Activated CD4-positive, alpha-beta T cell treated with anti-CD3 and anti-CD28 coated beads, Interleukin-2, amount 10 ng/mL, durations not matched to agents 7 days and 5 days (primary cell): ENCODE measurements at places on chromosomes 13 and 19. TPM values are rescaled to one million over a fixed set of nuclear protein-coding genes. Genes with fewer than 3 reads are reported as not detected.

The ICAM4 gene
- total RNA-seq, result 1.8 TPM

DNA sequence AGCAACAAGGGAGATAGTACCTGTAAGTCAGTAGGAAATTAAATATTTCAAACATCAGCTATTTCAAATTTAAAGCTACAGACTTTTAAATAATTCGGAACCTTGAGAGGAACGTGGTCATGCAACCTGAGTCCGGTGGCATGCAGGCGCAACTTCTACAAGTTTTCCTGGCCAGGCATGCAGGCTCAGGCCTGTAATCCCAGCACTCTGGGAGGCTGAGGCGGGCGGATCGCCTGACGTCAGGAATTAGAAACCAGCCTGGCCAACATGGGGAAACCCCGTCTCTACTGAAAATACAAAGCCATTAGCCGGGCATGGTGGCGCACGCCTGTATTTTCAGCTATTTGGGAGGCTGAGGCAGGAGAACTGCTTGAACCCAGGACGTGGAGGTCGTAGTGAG is 2.2 kb upstream of the ZNF701 start:
- DNase-seq, result no peak
- H3K4me1 ChIP-seq, result peaks cover 31% of the 10 kb centered on the region
- peaks cover 71% of the 10 kb centered on the region for H3K36me3 ChIP-seq
- no peaks in the 10 kb centered on the region for H3K27me3 ChIP-seq
- no peak overlapping the region for H3K27ac ChIP-seq

The KCTD15 gene
- total RNA-seq, result 2.5 TPM

- H3K36me3 ChIP-seq, result no peaks in the 10 kb centered on the region
- H3K27ac ChIP-seq, result no peak overlapping the region
- H3K27me3 ChIP-seq, result peaks cover 2% of the 10 kb centered on the region
- DNase-seq, result no peak
- H3K4me3 ChIP-seq, result no peak overlapping the region
- H3K4me1 ChIP-seq, result no peaks in the 10 kb centered on the region
These were observed 355.8 kb downstream of the MYO16 start for GRCh38 chr13:108985166-108985565.

- peaks cover 37% of the 10 kb centered on the region for H3K4me1 ChIP-seq
- peaks cover 39% of the 10 kb centered on the region for H3K36me3 ChIP-seq
- no peaks in the 10 kb centered on the region for H3K27me3 ChIP-seq
These were observed 874 bp downstream of the TRIM28 start for GRCh38 chr19:58544591-58545285.

DNA sequence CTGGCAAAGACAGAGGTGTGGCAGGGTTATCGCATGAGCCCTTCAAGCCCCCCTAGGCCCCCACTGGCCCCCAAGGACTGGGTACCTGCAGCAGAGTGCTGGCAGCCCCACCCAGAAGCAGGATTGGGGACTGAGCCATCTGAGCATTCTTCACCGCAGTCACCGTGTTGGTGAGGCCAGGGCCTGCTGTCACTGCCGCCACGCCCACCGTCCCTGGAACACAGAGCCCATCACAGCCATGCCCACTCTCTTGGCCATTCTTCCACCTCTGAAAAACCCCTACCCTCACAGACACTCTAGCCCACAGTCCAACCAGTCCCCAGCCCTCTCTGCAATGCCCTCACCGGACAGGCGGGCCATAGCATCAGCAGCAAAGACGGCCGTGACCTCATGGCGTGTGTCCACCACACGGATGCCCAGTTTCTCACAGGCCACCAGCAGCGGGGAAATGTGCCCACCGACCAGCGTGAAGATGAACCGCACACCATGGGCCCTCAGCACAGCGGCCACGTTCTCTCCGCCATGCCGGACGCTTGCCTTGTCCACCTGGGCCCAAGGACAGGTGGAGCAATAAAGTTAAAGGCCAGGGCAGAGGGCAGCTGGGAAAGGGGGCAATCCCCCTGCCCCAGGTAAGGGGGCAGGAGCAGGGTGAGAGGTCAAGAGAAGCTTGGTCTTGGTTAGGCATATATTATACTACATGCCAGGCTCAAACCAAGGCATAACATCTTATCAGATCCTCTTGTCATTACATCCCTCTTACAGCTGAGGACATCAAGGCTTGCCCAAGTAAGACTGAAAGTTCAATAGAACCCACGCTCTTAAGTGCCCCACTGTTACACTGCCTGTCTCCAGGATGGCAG is 16.1 kb downstream of the SYDE1 start:
- no peak for DNase-seq
- H3K36me3 ChIP-seq, result peaks cover 41% of the 10 kb centered on the region
- H3K4me3 ChIP-seq, result peak overlapping the region; percentile 82
- peak overlapping the region; percentile 25 for H3K27ac ChIP-seq

DNA sequence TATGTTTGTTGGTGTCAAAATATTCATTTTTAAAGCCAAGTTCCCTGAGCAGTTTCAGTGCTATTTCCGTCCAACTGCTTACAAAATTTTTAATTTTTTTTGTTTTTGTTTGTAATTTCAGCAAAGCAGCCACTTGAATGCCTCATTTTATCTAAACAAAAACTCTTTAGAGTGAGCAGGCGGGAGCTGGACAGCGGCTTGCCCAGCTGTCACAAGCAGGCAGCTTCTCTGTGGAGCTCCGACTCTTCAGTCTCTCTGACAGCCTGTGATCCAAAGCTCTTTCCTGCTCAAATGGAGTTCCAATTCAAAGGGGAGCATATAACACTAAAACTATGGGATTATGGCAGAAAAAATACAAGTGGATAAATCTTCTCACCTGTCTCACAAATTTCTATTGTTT is 618.3 kb upstream of the PCDH20 start:
- H3K4me3 ChIP-seq, result no peak overlapping the region
- H3K27ac ChIP-seq, result no peak overlapping the region
- no peaks in the 10 kb centered on the region for H3K4me1 ChIP-seq
- no peak for DNase-seq

The ADAMTSL5 gene
- total RNA-seq, result 4.2 TPM

The CACNG7 gene
- not detected for total RNA-seq

DNA sequence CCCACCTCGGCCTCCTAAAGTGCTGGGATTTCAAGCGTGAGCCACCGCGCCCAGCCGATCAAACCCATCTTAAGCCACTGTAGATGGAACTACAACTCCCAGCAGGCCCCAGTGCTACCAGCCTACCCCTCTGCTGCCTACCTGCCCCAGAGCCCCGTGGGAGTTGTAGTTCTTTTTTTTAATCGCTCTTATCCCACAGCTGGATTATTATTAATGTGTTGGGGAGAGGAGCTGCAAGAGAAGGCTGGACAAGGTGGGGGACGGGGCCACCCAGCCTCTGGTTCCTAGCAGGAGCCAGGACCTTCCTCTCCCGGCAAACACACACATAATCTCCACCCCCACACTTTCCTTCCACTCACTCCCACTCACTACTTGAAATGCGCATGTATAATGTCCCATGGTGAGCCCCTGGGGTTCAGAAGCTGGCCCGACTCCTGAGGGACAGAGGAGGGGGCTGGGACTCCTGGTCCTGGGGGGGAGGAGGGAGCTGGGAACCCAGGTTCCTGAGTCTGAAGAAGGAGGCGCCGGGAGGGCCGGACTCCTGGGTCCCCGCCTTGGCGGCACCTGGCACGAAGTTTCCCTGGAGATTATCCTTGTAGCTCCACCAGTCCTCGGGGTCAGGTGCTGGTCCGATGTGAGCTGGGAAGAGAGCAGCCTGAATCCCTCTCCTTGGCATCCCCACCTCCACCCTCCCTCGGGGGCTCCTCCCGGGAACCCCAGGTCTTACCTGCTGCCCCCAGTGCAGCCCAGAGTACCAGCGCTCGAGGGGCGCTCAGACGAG is 958 bp downstream of the CA11 start:
- H3K27ac ChIP-seq, result peak overlapping the region; percentile 89
- H3K36me3 ChIP-seq, result no peaks in the 10 kb centered on the region

The CEACAM3 gene
- not detected for total RNA-seq

The S1PR5 gene
- not detected for total RNA-seq

- no peak overlapping the region for H3K4me3 ChIP-seq
- no peaks in the 10 kb centered on the region for H3K27me3 ChIP-seq
- DNase-seq, result no peak
- no peaks in the 10 kb centered on the region for H3K4me1 ChIP-seq
These were observed 530.9 kb upstream of the NBEA start for GRCh38 chr13:34411177-34411576.

- peaks cover 22% of the 10 kb centered on the region for H3K27me3 ChIP-seq
- no peak for DNase-seq
- no peak overlapping the region for H3K27ac ChIP-seq
- H3K4me3 ChIP-seq, result no peak overlapping the region
These were observed 18.4 kb upstream of the TMEM255B start for GRCh38 chr13:113740661-113741060.

GRCh38 chr19:7663706-7664105 is 5.1 kb upstream of the RETN start:
- H3K4me1 ChIP-seq, result peaks cover 4% of the 10 kb centered on the region
- no peaks in the 10 kb centered on the region for H3K36me3 ChIP-seq
- H3K27me3 ChIP-seq, result peaks cover 7% of the 10 kb centered on the region
- H3K27ac ChIP-seq, result no peak overlapping the region
- DNase-seq, result no peak
- H3K4me3 ChIP-seq, result no peak overlapping the region

The BRME1 gene
- 6.3 TPM for total RNA-seq

The CCDC97 gene
- 50.4 TPM for total RNA-seq

- H3K36me3 ChIP-seq, result peaks cover 17% of the 10 kb centered on the region
- H3K4me1 ChIP-seq, result peaks cover 10% of the 10 kb centered on the region
- no peak overlapping the region for H3K27ac ChIP-seq
- no peaks in the 10 kb centered on the region for H3K27me3 ChIP-seq
- no peak overlapping the region for H3K4me3 ChIP-seq
These were observed 42.6 kb downstream of the KPNA3 start for GRCh38 chr13:49749848-49750247.

The TRPC4 gene
- not detected for total RNA-seq

- peak; percentile 50 for DNase-seq
- peaks cover 2% of the 10 kb centered on the region for H3K27me3 ChIP-seq
- H3K4me1 ChIP-seq, result peaks cover 7% of the 10 kb centered on the region
- no peak overlapping the region for H3K4me3 ChIP-seq
- H3K36me3 ChIP-seq, result no peaks in the 10 kb centered on the region
These were observed 146.5 kb downstream of the PCCA start for GRCh38 chr13:100235311-100235901.

- no peak for DNase-seq
- H3K27me3 ChIP-seq, result peaks cover 33% of the 10 kb centered on the region
- no peaks in the 10 kb centered on the region for H3K36me3 ChIP-seq
- peaks cover 30% of the 10 kb centered on the region for H3K4me1 ChIP-seq
- H3K4me3 ChIP-seq, result no peak overlapping the region
- no peak overlapping the region for H3K27ac ChIP-seq
These were observed 43.2 kb upstream of the ALOX5AP start for GRCh38 chr13:30692113-30692512.

The ATXN8OS gene
- not detected for total RNA-seq

The RGS9BP gene
- total RNA-seq, result 0.35 TPM

- H3K36me3 ChIP-seq, result peaks cover 36% of the 10 kb centered on the region
- H3K27ac ChIP-seq, result peak overlapping the region; percentile 94
- peaks cover 32% of the 10 kb centered on the region for H3K4me1 ChIP-seq
- DNase-seq, result no peak
- peak overlapping the region; percentile 95 for H3K4me3 ChIP-seq
- peaks cover 1% of the 10 kb centered on the region for H3K27me3 ChIP-seq
These were observed 599 bp downstream of the SNRNP70 start for GRCh38 chr19:49085868-49086232.

The IL11 gene
- 0.27 TPM for total RNA-seq

The CBLC gene
- not detected for total RNA-seq

DNA sequence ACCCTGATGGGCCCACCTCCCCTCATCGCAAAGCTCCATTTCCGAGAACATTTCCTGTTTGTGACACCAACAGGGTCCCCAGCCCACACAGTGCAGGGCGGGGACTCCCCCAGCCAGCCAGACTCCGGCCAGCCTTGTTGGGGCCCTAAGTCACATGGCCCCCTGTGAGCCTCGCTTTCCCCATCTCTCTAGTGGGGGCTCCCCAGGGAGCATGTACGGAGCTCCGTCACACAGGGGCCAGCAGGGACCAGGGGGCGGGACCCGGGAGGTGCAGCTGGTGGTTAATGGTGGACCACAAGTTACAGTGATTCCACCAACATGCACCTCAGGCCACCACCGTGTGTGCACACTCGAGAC is 1.7 kb downstream of the TBXA2R start:
- no peaks in the 10 kb centered on the region for H3K36me3 ChIP-seq
- peak; percentile 29 for DNase-seq
- peaks cover 5% of the 10 kb centered on the region for H3K27me3 ChIP-seq
- no peak overlapping the region for H3K27ac ChIP-seq
- H3K4me3 ChIP-seq, result no peak overlapping the region
- peaks cover 12% of the 10 kb centered on the region for H3K4me1 ChIP-seq

The PALM gene
- total RNA-seq, result not detected

DNA sequence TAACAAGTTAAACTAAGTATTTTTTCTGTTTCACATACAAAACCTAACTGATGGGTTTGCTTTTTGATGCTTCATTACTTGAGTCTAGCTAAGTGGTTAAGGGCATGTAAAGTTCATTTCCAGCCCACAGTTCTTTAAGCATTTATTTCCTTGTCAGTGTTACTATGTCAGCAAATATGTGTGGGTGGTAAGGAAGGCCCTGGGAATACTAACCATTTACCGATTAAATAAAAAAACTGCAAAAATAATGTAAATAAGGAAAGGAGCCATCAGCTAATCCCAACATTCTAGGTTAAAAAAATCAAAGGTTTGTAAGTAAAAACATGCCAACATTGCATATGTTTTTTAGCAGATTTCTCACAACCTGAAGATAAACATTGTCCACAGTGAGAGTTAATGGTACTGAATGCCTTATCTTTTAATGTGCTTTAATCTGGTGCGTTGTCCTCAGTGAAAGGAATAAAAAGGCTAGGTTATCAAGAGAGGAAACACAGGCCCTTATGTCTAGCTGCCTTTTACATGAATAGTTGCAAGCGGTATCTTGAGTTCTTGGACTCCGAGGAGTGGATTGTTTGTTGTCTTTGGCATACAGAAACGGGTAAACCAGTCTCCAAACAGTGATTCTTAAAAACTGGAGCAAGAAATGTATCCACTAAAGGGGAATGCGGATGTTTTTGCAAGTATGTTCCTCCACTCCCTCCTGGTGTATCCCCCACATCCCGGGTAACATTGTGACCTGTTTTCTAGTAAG is 949.6 kb upstream of the SLC10A2 start:
- H3K4me3 ChIP-seq, result no peak overlapping the region
- H3K27me3 ChIP-seq, result no peaks in the 10 kb centered on the region
- no peak for DNase-seq
- no peak overlapping the region for H3K27ac ChIP-seq

The PTGIR gene
- 14.7 TPM for total RNA-seq

The ZNF626 gene
- 11.1 TPM for total RNA-seq

The PRKCG gene
- total RNA-seq, result 0.45 TPM

The MBD3L2 gene
- total RNA-seq, result not detected

- peaks cover 46% of the 10 kb centered on the region for H3K27me3 ChIP-seq
- H3K27ac ChIP-seq, result no peak overlapping the region
- no peaks in the 10 kb centered on the region for H3K36me3 ChIP-seq
- no peak for DNase-seq
- peaks cover 12% of the 10 kb centered on the region for H3K4me1 ChIP-seq
These were observed 2.0 kb upstream of the IL17D start for GRCh38 chr13:20701461-20701860.

- H3K36me3 ChIP-seq, result no peaks in the 10 kb centered on the region
- no peaks in the 10 kb centered on the region for H3K4me1 ChIP-seq
- H3K4me3 ChIP-seq, result no peak overlapping the region
These were observed 302.1 kb downstream of the PCDH17 start for GRCh38 chr13:57933606-57934005.

GRCh38 chr13:81058211-81058915 is 717.4 kb upstream of the SPRY2 start:
- H3K27me3 ChIP-seq, result no peaks in the 10 kb centered on the region
- no peak overlapping the region for H3K4me3 ChIP-seq
- no peaks in the 10 kb centered on the region for H3K36me3 ChIP-seq
- DNase-seq, result no peak

- no peak for DNase-seq
- H3K4me1 ChIP-seq, result peaks cover 28% of the 10 kb centered on the region
- no peak overlapping the region for H3K27ac ChIP-seq
- H3K27me3 ChIP-seq, result peaks cover 41% of the 10 kb centered on the region
These were observed 9.8 kb downstream of the TSHZ3 start for GRCh38 chr19:31339411-31339810.
